ENCODE measurements at places on chromosomes 2 and 18.

- no peak for DNase-seq
Measured at GRCh38 chr18:37175727-37176620, 347.0 kb downstream of the KIAA1328 start.

DNA sequence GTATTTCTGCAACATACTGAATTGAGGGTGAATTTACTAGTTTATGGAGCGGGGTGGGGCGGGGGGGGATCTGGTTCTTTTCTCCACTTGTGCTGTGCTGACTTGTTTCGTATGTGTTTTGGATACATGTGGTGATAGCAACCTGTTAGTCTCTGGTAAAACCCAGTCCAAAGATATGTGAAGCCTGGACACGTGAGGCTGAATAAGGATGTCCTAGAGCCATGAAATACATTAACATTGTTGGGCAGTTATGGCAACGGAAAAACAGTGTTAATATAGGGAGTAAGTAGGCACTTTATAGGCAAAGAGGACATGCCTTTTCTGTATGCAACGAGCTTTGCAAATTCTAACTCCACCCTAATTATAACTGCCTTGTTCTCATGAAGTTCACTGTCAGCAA is 42.1 kb upstream of the NEMP2 start:
- DNase-seq = no peak

DNA sequence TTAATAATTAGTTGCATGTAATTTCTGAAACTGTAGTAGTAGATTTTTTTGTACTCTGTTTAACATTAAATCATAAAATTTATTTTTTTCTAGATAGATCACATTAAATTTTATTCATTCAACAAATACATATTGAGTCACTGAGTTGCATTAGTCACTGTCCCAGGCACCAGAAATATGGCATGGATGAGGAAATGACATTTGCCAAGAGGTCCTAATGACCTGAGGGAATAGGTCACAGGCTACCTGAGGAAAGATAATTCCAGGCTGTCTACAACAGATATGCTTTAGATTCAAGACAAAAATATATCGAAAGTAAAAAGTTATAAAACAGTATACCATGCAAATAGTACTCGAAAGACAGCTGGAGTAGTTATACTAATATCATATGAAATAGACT is 852.4 kb upstream of the ACVR2A start:
- DNase-seq = no peak

DNA sequence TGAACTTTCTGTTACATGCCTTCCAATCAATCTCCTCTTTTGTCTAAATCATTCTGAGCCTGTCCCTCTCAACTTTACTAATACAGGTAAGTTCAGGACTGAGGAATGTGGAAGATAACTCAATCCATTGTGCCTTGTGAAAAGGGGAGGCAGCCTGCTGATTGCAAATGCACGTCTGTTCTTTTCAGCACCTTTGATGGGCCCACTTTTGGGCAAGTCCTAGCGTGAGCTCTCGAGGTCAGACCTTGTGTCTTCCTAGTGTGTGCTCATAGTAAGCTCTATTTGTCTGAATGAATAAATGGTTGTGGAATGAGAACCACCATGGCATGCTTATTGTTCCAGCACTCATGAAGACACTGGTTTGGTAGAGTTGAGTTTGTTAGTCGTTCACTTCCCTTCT is 50.4 kb upstream of the REL start:
- no peak for DNase-seq

- no peak for DNase-seq
Measured at GRCh38 chr2:68742626-68743415, 8.2 kb downstream of the ARHGAP25 start.

DNA sequence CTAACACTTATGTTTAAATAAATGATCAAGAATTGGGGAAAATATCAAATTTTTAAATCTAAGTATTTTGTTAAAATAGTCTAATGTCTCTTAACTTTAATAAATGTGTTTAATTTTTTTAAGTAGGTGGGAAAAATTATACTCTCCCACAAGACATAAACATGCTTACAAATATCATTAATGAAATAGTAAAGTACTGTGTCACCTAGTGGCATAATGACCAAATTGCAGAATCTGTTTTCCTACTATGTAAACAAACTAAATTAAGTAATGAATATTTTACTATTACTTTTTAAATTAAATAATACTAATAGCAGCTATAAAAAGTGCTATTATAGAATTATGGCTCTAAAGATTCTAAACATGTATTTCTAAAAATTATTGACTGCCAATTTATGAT is 52.0 kb upstream of the CHAC2 start:
- DNase-seq = no peak

GRCh38 chr18:8976606-8977005 is 125.9 kb upstream of the NDUFV2 start:
- no peak for DNase-seq

DNA sequence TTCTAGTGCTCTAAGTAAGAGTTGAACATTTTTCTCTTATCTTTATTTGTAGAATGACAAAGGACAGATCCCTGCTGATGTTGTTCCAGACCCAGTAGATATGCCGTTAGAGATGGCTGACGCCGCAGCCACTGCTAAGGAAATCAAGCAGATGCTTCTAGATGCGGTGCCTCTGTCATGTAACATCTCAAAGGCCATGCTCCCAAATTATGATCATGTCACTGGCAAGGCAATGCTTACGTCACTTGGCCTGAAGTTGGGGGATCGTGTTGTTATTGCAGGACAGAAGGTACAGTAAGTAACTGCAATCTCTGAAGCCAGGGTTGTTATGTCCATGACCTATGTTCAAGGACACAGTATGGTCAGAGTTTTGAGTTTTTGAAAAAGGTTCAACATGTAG is 28.4 kb downstream of the CLIP4 start:
- no peak for DNase-seq
